T-helper 22 cell (primary cell): ENCODE measurements at places on chromosomes 1 and 21.

GRCh38 chr1:94544706-94545490 lies 3.3 kb upstream of the F3 start:
- DNase-seq: no peak

DNA sequence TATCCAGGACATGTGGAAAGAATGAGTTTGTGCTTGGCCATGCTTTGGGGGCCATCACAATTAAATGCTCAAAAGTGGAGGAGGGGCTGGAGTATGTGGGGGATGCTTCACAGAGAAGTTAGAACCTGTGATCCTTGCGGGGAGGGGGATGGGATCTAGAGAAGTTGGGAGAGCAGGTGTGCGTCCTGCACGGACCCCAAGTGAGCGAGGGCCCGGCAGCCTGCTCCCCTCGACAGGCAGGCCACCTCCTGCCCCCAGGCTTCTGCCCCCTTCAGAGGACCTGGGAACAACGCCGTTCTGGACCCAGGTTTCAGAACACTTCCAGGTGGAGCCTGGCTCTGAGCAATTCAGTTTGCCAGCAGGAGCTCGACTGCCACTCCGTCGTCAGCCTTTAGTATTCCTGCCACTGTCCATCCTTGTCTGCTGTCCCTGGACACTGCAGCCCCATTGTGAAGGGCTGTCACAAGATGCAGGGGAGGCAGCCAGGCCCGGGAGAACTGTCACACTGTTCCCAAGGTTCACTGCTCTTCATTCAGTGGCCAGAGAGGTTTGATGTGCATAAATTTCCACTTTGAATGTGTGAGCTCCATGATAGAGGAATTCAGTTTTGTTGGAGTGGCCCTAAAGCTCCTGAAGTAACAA lies 112.2 kb downstream of the DHRS3 start:
- no peak for DNase-seq

DNA sequence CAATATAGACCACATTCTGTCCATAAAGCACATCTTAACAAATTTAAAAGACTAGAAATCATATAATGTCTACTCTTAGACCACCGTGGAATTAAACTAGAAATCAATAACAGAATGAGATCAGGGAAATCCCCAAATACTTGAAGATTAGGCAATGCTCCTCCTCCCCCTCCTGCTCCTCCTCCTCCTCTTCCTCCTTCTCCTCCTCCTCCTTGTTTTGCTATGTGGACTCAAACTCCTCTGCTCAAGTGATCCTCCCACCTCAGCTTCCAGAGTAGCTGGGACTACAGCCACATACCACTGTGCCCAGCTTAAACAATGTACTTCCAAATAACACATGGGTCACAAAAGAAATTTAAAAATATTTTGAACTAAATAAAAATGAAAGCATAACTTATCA lies 134.2 kb downstream of the GRIK3 start:
- no peak for DNase-seq

DNA sequence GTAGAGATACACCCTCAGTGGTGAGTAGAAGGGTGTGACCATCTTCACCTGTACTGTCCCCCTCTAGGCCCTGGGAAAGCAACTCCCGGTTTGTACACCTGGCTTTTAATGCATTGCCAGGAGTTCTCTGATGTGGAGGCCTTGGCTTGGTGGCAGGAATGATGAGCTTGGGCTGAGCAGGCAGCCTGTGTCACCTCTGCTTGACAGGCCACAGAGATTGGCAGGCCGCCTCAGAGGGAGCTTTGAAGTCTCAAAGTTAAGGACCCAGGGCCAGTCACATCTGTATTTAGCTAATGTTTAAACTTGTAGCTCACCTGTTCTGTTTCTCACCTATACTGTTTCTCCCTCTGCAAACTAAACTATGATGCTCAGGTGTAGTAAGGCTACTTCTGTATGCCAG lies 28.5 kb downstream of the HUNK start:
- DNase-seq: no peak

- DNase-seq: peak; percentile 78
Measured at GRCh38 chr1:15417059-15417934, 7.6 kb downstream of the EFHD2 start.

DNA sequence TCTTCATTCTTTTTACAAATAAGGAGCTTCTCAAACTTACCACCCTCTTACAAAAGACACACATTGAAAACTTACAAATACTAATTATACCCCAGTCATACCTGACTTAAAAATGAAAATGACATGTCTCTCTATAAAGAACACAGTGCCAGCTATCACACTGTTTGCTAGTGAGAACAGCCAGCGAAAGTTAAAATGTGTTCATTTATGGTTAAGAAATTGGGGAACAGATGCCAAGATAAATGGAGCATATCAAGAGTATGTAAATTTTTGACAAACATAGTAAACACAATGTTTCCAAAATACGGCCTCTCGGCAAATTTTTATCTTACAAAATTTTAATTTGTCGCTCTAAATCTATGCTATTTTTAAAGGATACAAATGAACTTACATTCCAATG lies 1422.9 kb downstream of the KCNT2 start:
- DNase-seq: no peak

GRCh38 chr1:35845766-35846165 lies 37.2 kb upstream of the AGO1 start:
- no peak for DNase-seq

- no peak for DNase-seq
Measured at GRCh38 chr21:44557491-44558328, 885 bp downstream of the KRTAP10-3 start.

- no peak for DNase-seq
Measured at GRCh38 chr21:45141507-45141906, 67.1 kb downstream of the ADARB1 start.

- DNase-seq: no peak
Measured at GRCh38 chr1:161905269-161905884, 118.3 kb downstream of the OLFML2B start.

- DNase-seq: no peak
Measured at GRCh38 chr1:91759076-91759475, 126.9 kb downstream of the TGFBR3 start.

DNA sequence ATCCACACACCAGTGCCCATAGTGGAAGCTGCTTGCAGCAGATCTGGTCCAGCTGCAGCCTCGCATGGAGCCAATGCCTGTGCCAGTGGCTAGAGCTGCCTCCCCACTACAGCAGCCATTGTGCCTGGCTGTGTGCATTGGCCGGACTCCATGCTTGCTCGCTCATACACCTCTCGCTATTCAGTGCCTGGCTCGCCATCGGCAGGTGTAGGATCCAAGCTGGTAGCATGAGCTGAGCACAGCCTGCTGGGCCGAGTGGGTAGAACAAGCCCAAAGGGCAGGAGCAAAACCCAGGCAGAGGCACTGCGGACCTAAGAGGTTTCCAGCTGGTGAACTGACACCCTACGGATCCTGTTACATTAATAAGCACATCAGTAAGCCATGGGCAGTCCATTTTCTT lies 1184.1 kb downstream of the AMY1C start:
- no peak for DNase-seq
